ENCODE measurements at places on chromosomes 12 and 14. TPM values are rescaled to one million over a fixed set of nuclear protein-coding genes. Genes with fewer than 3 reads are reported as not detected.

DNA sequence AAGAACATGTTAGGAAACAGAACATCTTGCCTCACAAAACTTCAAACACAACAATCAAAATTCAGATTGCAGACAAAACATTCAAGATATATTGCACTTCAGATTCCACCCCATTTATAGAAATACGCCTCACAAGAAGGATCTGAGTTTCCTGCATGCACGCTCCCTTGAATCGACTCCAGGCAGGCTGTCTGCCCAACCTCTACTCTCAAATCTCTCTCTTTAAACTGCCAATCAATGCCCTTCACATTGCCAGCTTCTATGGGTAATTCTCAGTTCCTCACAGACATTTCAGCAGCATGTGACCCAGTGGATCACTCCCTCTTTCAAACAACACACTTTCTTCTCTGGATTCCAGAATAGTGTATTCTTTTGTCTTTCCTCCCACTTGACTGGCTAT, 184.1 kb downstream of the PRKD1 start:
- DNase-seq = no peak

- DNase-seq = no peak
Observed at GRCh38 chr14:79552778-79553177, 658.5 kb downstream of the DIO2 start.

- DNase-seq = peak; percentile 30
Observed at GRCh38 chr12:12562016-12562483, 613 bp downstream of the DUSP16 start.

GRCh38 chr12:39287409-39287808, 155.5 kb downstream of the KIF21A start:
- DNase-seq = no peak

LTA4H gene
- 60.5 TPM for total RNA-seq

FOXN4 gene
- not detected for total RNA-seq

PMCH gene
- total RNA-seq = not detected
